Kidney epithelial cell (primary cell): ENCODE measurements at places on chromosomes 5 and 9. TPM values are rescaled to one million over a fixed set of nuclear protein-coding genes. Genes with fewer than 3 reads are reported as not detected.

DNA sequence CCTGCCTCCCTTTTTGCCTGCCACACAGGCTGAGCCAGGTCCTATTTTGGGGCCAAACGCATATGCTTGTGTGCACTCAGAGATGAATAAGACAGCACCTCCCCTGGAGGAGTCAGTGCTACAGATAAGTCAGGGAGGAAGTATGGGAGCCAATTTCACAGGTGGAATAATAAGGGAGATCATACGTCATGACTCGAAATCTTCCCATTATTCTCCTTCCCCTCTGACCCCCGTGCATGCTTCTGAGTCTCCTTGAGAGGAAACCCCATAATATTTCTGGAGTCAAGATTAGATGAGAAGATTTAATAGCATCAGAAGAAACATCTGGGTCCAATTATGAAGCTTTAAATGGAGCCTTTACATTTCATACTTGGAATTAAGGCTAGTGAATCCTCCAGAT is 15.1 kb upstream of the ZCCHC7 start:
- no peak for DNase-seq

DNA sequence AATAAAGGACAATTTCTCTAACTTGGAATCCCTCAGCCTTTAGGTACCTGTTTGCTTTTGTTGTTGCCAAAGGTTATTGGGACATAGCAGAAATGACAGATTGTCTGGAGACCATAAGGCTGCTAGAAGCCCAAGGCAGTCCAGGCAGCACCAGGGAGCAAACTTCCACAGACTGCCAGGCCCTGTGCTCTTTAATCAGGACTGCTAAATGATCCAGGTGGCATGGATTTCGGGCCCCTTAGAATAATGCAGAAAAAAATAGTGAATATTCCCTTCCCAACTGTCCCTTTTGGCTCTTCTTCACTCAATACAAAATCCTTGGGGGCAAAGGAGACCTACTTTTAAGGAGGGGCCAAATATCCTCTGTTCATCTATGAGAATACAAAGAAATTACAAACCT is 73.9 kb downstream of the GABRA1 start:
- no peak for DNase-seq

GRCh38 chr5:132300577-132301343 is 6.6 kb downstream of the SLC22A4 start:
- DNase-seq = no peak

DNA sequence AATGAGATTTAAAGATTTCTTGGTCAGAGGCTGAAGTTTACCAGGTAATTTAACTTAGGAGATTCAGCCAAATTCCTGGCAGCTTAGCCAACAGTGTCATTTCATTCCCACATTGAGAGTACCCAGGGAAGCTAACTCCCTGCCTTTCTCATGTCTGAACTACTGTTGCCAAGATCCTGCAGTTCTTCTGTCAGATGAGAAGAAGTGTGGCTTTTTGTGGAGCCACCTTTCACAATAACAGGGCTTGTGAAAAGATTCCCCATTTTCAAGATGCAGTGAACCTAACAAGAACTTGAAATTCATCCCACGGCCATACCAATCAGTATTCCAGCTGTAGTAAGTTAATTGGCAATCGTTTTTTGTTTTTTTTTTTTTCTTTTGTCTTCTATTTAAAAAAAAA is 176.4 kb downstream of the XRCC4 start:
- no peak for DNase-seq

GRCh38 chr9:123416176-123416575 is 60.2 kb downstream of the CRB2 start:
- DNase-seq = no peak

- DNase-seq = no peak
Measured at GRCh38 chr9:89655990-89656657, 51.3 kb downstream of the GADD45G start.

- DNase-seq = no peak
Measured at GRCh38 chr9:129487658-129488483, 133.0 kb downstream of the C9orf50 start.

DNA sequence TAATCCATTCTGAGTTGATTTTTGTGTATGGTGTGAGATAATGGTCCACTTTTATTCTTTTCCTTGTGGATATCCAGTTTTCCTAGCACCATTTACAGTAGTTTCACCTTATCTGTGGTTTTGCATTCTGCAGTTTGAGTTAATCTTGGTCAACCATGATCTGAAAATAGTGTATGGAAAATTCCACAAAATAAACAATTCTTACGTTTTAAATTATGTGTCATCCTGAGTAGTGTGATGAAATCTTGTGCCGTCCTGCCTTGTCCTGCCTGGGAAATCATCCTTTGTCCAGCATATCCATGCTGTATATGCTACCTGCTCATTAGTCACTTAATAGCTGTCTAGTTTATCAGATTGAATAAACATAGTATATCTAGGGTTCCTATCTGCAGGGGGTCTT is 42.1 kb downstream of the CDC42SE2 start:
- no peak for DNase-seq

- no peak for DNase-seq
Measured at GRCh38 chr5:80959768-80960442, at the start of gene RASGRF2. Gene RASGRF2, plus strand, starts transcription at chr5:80960363. Its CDS starts 376 bp downstream, at chr5:80960739.

- no peak for DNase-seq
Measured at GRCh38 chr9:135504262-135505243, 4.1 kb downstream of the MRPS2 start.

The MAT2B gene
- 55.5 and 61.1 TPM in 2 replicates for total RNA-seq

The MAP1B gene
- 136 and 295 TPM in 2 replicates for total RNA-seq

The EIF4E1B gene
- not detected in 2 replicates for total RNA-seq

The PRRT1B gene
- total RNA-seq = not detected in 2 replicates

The NPR3 gene
- 0.07 and 0.13 TPM in 2 replicates for total RNA-seq

The C6 gene
- not detected in 2 replicates for total RNA-seq

The SOWAHA gene
- 0.21 and 0.89 TPM in 2 replicates for total RNA-seq

The GABRA1 gene
- not detected in 2 replicates for total RNA-seq
